B cell (primary cell): ENCODE measurements at places on chromosomes 3 and 15.

DNA sequence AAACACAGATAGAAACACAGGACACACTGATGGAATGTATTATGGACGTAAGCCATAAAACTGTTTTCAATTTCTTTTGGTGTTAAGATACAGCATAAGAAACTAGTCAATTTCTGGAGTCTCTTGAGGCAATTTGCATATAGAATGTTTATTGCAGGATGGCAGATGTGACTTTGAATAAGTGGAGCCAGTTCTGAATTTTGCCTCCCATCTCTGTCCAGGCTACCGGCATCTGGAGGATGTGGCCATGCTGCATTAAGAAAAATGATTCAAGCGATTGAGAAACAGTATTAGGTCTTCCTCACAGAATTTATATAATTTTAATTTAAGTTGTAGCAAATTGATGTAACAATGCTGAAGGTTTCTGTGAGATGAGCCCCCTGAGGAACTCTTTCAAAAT is 81.5 kb downstream of the CHST2 start:
- DNase-seq = no peak

DNA sequence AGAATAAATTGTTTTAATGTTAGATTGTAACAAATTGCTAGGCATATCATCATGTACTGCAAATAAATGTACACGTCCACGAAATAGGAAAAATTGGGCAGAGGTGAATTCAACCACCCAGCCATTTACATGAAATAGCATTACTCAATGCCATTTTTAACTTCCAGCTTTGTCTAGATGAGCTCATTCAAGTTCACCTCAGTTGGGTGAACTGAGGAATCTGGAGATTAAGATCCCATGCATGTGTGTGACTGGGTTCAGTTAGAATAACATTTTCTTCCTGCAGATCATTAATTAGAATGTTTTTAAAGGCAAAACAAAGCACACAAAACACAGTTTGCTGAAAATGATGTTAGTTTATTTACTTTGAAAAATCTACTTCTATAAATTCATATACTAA is 767.8 kb upstream of the GOLIM4 start:
- DNase-seq = no peak

DNA sequence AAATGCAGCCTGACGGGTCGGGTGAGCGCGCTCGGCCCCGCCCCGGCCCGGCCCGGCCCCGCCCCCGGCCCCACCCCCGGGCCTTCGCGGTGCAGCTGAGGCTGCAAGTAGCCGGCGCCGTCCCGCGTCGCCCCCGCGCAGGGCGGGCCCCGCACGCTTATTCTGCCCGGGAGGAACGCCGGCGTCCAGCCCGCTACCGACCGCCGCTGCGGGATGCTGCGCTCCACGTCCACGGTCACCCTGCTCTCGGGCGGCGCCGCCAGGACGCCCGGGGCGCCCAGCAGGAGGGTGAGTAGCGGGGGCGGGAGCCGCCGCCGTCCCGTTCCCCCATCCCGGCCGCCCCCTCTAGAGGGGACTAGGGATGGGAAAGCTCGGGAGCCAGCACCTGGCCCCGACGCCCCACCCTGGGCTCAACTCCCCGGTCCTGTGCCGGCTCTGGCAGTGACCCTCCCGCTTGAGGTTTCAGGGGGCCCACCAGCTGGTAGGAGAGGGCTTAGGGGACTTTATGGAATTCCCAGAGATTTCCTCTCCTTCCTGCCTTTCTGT is at the start of gene MYZAP:
Gene MYZAP (plus strand): TSS at position 83 of the 546 bp plus-strand sequence. CDS start 131 bp downstream, at position 214.
- peak; percentile 69 for DNase-seq

- no peak for DNase-seq
Observed at GRCh38 chr3:158847452-158847821, 45.6 kb downstream of the MFSD1 start.

GRCh38 chr15:62342959-62343358 is 177.9 kb upstream of the C2CD4B start:
- DNase-seq = no peak
